ENCODE measurements at places on chromosomes 3 and 15.

GRCh38 chr3:17928502-17929145 lies 186.2 kb upstream of the TBC1D5 start:
- no peak for DNase-seq

DNA sequence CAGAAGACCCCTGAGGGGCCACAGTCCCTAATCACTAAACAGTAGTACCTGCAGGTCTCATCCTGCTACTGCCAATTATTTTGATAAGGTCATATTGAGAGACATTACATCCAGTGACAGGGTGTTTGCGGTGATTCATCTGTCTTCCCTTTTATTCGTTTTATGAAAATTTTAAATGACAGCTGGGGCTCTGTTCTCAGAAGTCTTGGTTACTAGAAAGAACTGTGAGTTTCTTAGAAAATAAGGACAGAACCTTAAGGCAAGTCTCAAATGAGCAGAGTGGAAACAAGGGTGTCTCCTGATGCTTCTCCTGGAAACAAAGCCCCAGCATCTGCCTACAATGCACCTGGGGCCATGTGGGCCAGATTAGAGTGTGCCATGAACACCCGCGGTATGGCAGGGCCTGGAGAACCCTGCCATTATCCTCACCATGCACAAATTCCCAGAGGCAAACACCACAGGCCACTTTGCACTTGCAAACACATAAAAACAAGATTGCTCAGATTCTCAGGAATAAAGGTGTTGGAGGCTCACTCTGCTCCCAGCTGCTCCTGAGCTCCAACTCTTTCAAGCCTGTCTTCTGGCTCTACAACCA lies 66.3 kb upstream of the IQSEC1 start:
- DNase-seq = no peak

GRCh38 chr15:61659566-61660190 lies 400.6 kb downstream of the VPS13C start:
- no peak for DNase-seq

GRCh38 chr3:142601713-142602112 lies 5.5 kb downstream of the PLS1 start:
- DNase-seq = no peak

- no peak for DNase-seq
Observed at GRCh38 chr15:55183679-55184078, 13.1 kb downstream of the RSL24D1 start.

GRCh38 chr3:194672876-194673275 lies 885 bp upstream of the LSG1 start:
- DNase-seq = no peak

GRCh38 chr3:140455521-140456214 lies 222.2 kb upstream of the TRIM42 start:
- no peak for DNase-seq
